ENCODE measurements at places on chromosomes 4 and X.

- no peak for DNase-seq
These were observed 117.5 kb upstream of the VCX2 start for GRCh38 chrX:8288590-8288989.

DNA sequence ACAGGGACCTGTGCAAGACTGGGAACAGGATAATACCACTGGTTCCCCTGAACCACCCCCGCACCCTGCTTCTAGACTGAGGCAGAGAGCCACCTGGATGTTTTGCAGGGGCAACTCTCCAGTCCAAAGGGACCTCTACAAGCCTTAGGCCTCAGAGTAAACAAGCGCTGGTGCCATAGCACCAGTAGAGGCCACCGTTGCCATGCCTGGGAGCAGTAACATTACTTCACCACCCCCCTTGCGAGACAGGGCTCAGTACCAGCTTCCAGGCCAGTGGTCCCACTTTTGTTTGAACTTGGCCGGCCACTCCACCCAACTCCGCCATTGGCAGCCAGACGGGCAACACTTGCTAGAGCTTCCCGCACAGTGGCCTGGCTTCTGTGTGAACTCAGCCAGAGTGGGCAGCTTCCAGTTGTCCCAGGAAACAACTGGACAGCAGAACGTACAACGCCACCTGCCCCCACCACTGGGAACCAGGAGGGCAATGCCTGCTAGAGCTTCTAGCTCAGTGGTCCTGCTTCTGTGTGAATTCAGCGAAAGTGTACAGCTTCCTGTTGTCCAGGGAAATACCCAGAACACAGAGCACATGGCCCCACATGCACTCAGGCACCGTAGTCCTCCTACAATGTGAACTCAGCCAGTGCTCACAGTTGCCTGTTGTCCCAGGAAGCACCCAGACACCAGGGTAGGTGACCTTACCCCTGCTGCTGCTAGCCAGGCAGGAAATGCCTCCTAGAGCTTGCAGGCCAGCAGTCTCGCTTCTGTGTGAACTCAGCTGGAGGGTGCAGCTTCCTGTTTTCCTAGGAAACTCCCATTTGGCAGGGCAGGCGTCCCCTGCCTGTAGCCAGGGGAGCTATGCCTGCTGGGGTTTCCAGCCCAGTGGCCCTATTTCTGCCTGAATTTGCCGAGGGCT is 39.9 kb upstream of the PCDH19 start:
- no peak for DNase-seq

DNA sequence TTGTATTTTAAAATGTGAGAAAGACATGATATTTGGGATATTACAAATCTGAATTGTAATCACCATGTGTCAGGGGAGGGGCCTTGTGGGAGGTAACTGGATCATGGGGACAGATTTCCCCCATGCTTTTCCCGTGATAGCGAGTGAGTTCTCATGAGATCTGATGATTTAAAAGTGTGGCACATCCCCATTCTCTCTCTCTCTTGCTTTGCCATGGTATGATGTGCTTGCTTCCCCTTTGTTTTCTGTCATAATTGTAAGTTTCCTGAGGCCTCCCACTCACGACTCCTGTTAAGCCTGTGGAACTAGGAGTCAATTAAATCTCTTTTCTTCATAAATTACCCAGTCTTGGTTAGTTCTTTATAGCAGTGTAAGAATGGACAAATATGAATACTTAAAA is 39.0 kb downstream of the CCDC158 start:
- no peak for DNase-seq

GRCh38 chr4:155900381-155900780 is 3.1 kb upstream of the TDO2 start:
- no peak for DNase-seq

DNA sequence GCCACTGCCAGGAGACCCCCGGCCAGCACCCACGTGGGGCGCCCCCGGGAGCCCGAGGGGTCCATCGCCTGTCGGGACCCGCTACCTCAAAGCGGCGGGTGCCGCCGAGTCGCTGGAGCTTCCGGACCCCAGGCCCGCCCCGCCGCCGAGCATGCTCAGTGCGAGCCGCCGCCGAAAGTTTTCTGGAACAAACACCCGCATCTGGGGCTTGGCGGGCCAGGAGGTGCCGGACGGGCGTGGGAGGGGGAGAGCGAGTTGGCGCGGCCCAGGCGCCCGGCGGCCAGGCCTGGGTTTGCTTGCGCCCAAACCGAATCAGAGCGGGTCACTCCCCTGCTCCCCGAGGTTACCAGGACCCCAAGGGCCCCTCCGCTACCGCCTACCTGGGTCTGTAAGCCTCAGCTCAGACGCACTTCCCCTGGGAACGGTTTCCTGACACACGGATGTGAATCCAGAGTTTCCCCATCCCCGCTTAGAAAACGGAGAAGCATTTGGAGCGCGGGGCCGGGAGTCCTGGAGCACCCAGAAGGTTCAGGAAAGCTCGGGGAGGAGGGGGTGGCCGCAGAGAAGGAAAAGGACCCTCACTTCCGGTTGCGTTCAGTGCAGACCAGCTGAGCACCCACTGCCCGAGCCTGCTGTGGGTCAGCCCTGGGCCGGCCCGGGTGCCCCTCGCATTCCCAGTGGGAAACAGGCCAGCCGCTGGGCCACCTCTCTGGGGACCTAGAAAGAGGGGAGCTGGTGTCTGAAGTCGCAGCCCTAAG is at the start of gene EVC2:
TSS of gene EVC2 (minus strand) at position 111 of the 758 bp plus-strand sequence. CDS start at position 65, 46 bp downstream.
- DNase-seq: peak; percentile 89

DNA sequence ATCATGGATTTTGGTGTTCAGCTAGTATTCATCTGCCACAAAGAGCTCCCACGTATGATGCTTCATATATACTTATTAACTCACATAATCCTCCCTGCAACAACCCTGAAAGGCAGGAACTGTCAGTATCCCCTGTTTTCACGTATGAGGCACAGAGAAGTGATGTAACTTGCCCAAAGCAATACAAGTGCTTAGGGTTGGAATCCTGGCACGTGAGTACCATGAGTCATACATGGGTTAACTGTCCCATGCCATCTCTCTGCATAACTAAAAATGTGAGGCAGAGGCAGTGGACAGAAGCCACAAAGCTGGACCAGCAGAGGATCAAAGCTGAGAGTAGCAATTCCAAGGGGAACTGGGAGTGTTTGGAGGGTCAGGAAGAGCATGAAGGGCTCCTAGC is 35.7 kb upstream of the EGFL6 start:
- no peak for DNase-seq

DNA sequence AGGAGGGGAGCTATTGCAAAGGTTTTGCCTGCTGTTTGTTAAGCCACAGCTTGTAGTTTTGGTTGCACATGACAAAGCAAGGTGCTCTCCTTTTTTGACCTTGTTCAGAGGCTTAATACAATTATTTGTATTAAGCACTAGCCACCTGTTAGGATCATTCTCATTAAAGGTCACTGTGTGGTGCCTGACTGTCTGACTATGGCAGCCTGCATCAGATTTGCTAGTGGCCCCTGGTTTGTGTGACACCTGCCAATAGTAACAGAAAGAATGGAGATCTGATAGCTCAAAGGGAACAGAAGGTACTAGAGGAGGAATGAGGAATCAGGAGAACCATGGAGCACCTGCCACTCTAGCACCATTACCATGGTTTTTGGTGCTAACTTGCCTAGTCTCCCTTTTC is 102.5 kb downstream of the POLA1 start:
- no peak for DNase-seq

GRCh38 chrX:131607792-131608369 is 64.0 kb downstream of the OR13H1 start:
- DNase-seq: no peak

- DNase-seq: no peak
These were observed 10.2 kb upstream of the GRIA3 start for GRCh38 chrX:123173833-123174232.

DNA sequence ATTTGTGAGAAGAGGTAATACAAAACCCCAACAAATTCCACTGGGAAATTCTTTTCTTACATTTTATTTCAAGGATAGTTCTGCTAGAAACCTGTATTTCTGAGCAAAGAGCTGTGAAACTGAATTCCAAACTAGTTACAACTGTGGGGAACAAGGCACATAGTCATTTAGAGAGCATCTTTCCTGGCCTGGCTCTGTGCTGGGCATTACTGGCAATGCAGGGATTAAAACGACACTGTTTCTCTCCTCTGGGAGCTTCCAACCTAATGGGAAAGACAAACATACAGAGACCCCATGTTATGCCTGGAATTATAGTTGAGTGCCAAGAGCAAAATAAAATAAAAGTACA is 36.5 kb downstream of the SUPT20HL1 start:
- DNase-seq: peak; percentile 51

GRCh38 chrX:97682991-97683840 is 799.5 kb downstream of the RPA4 start:
- no peak for DNase-seq

DNA sequence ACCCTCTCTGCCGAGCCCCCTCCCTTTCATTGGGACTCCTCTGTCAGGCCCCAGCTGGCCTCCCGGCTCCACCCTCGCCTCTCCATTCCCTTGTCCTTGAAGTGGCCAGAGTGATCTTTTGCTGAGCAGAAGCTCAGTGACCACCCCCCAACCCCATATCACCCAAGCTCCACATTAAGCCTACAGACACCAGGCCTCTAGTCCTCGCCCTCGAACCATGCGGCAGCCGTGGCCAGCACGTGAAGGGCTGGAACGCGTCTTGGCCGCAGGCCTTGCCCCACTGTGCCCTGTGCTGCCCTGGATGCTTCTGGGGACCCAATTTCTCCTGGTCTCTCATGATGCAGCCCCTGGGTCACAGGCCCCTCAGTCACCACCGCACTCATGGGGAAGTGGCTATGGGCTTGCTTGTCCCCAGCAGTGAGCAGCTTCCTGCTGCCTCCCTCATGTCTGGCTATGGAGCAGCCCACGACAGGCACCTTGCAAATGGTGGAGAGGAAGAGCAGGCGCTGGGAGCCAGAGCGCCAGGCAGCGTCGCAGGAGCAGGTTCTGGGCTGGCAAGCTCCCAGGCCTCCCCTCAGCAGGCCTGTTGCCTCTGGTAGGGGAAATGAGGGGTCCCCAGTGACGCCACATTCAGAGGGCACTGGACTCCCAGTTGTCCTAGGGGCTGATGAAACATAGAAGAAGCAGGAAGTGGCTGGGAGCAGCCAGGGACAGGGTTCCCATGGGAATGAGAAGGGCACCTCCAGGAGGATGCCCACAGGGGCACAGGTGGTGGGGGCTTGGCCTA is 757 bp upstream of the SRPK3 start:
- peak; percentile 33 for DNase-seq

GRCh38 chr4:113634081-113634969 is 127.2 kb downstream of the CAMK2D start:
- no peak for DNase-seq

DNA sequence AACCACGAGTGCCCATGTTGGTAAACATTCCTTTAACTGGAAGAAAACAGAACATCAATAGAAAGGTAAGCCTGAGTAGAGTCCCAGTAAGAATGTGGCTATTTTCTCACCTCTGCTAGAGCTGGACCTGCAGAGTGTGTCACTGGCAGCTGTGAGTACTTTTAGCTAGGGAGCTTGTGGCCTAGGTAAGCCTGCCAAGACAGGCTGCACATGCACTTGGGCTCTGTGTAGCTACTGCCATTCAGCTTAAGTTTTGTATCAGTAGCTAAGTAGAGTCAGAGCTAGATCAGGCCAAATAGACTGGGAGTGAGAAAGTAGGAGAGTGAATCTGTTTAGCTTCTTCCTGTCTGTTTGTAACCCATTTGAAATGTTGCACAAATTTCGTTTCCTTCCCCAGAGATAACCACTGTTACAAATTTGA is 35.3 kb downstream of the RBPJ start:
- DNase-seq: no peak

DNA sequence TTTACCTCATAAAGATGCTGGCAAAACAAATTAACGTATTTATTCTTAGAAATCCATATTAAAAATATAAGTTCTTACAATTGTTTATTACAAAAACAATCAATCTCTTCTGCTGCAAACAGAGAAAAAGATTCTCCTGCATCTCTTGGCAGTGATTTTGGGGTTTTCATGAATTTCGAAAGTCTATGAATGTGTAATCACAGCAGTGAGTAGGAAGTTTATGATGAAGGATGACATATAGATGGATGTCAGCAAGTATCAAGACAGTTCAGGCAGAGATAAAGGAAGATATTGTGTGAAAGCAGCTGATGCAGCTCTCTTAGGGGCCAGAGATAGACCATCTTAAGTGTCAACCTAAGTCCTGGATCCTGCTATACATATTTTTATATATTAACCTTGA is 196.9 kb upstream of the BANK1 start:
- DNase-seq: no peak

DNA sequence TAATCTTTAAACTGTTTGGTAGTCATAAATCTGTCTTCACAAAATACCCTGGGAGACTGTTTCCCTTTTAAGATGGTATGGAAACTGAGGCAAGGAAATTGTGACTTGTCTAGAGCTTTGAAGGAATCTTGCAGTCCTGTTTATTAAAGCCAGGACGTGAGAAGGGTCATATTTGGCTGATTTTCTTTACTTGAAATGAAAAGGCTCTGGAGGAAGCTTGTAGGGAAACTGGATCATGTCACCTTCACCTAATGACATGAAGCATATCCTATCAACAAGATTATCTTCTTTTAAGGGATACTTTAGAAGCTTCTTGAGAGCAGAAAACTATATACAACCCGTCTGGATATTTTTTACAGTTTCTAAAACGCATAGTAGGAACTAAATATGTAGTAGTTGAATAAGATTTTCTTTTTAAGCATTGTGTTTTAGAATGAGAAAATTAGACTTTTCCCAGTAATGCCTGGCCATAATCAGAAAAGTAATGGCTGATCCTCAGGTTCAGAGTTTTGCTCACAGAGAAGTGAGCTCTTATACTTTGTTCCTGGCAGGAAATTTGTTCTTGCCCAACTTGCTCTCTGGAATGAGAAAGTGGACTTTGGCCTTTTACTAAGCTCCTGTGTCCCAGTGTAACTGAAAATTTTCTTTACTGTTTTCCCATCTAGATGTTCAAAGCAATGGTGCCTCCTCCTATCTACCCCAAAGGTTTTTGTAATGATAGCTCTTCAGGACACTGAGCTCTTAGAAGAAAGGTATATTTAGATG is 136.8 kb upstream of the AFF2 start:
- DNase-seq: no peak

DNA sequence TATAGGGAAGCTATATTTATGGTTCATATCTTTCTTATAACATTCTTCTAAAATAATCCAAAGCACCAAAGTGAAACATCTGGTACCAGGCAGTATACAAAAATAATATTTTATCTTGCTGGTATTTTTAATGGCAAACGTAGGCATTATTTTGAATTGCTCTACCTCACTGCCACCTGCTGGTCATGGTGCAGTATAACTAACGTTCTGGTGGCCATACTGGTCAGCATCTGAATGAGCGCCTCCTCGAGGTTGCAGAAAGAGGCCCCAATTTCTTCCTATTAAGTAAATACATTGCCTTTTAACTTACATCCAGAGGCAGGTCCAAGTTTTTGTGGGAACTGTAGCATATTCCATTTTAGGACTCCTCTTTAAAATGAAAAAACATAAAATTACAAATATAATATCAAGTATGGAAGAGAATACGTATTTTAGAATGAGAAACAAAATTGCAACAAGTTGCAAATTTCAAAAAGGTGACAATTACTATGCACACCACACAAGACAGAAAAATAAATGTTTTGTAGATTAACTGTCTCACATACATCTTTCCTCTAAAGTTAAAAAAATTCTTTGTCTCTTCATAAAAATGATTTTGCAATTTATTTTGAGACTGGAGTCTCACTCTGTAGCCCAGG is 22.9 kb upstream of the CWH43 start:
- DNase-seq: peak; percentile 63
